ENCODE measurements at places on chromosomes 12 and 14.
A peak's percentile ranks its signal among the peaks of the same experiment; 100 is the strongest.

DNA sequence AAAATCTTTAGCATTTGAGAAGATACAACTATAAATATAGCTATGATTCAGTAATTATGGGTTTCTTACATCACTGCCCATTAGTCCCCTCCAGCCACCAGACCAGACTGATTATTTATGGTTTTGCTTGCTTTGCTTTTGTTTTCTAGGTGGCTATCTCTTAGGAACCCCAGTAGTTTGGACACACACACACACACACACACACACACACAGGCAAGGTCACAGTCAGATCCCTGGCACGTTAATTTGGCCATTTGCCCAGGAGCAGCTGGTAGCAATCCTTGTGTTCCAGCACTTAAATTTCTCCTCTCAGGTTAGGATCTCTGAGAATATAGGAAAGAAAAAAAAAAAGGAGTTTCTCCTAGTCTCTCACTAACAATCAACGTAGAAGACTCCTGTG, 90.2 kb upstream of the RESF1 start:
- no peak for DNase-seq

DNA sequence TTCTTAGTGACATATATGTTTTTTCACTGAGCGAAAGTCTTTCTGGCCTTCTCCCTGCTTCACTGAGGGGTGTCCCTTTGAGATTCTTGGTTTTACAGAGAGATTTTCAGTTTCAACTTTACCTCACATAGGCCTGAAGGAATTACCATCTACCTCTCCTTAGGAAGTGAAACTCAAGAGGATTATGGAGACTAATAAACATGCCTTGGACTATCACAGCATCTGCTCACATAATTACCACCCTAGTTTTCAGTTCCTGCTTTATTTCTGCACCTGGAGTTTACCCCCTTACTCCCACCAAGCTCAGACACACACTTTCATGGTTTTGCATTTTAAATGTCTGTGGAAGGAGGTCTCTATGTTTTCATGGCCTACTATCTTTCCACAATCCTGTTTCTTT, 118.3 kb upstream of the SCAF11 start:
- DNase-seq = no peak

DNA sequence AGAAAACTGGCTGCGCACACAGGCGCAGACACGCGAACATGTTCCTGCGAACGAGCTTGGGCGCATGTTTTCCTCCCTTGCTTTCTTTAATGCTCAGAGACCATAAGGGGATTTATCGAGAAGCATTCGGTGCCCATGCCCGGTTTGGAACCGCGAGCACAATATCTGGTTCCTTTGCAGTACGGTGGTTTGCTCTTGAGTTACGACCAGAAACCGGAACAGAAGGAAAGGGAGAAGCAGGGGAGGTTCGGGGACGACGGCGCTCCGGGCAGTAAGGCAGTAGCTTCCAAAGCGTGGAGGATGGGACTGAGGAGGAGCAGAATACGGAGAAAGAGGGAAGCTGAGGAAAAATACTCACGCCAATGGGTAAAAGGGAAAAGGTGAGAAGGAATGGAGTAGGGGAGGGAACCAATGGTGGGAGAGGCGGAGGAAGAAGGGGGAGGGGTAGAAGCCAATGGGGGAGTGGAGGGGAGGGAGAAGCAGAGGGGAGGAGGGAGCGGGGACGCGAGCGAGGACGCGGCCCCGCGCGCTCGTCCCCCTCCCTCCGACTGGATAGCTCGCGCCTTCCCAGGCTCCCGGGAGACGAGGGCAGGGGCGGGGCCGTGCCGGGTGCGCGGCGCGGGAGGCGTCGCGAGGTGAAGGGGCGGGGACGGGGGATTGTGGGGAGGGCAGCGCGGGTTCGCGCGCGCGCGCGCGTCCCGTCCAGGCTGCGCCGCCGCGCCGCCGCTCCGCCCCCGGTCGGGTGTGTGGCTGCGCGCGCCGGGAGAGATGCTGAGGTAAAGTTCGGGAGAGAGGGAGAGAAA, 625 bp upstream of the ARHGAP5 start:
- DNase-seq = peak; percentile 72

GRCh38 chr12:92886131-92886530, 43.0 kb downstream of the EEA1 start:
- no peak for DNase-seq

GRCh38 chr14:85263916-85264675, 265.8 kb upstream of the FLRT2 start:
- DNase-seq = no peak

- DNase-seq = no peak
These were observed 55.7 kb downstream of the TMX1 start for GRCh38 chr14:51295646-51296263.

GRCh38 chr12:38745601-38746000, 159.8 kb downstream of the CPNE8 start:
- DNase-seq = no peak

- no peak for DNase-seq
These were observed 40.1 kb upstream of the DUSP6 start for GRCh38 chr12:89392391-89392790.

- peak; percentile 13 for DNase-seq
These were observed 124.5 kb downstream of the GPR65 start for GRCh38 chr14:88129306-88130056.

- DNase-seq = peak; percentile 77
These were observed 16.3 kb downstream of the SCARB1 start for GRCh38 chr12:124847113-124848074.

DNA sequence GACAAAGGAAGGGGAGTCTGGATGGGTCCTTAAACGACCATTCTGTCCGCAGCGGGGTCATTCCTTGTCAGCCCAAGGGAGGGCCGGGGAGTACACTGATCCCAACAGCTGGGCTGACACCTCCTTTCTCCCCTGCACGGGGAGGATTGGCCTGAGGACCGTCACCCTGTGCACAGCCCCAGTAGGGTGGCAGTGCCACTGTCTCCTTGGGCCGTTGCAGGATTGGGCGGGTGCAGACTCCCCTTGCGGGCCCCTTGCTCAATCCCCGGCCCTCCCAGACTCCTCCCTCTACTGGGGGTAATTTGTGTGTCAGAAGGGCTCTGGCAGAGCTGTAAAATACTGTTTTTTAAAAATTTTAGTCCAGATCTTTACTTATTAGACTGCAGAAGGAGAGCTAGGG, 12.6 kb upstream of the AMN start:
- DNase-seq = no peak

DNA sequence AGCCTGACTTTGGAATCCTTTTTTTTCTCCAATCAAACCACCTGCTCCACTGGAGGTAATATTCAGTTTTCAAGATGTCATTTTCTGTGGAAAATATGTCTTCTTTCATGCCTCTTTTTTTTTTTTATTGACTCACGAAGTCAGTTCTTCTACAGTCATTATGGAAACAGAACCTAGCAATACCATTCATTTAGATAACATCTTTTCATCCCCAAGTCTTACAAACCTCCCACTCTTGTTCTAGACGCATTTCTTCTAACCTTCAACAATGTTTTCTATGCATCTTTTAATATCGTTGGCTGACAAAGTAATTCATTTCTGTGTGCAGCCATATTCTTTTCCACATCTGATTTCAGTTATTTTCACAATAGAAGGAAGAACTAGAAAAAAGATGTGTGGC, 474.3 kb upstream of the CCDC196 start:
- no peak for DNase-seq

- DNase-seq = no peak
These were observed 8.1 kb downstream of the AVIL start for GRCh38 chr12:57810450-57810849.

DNA sequence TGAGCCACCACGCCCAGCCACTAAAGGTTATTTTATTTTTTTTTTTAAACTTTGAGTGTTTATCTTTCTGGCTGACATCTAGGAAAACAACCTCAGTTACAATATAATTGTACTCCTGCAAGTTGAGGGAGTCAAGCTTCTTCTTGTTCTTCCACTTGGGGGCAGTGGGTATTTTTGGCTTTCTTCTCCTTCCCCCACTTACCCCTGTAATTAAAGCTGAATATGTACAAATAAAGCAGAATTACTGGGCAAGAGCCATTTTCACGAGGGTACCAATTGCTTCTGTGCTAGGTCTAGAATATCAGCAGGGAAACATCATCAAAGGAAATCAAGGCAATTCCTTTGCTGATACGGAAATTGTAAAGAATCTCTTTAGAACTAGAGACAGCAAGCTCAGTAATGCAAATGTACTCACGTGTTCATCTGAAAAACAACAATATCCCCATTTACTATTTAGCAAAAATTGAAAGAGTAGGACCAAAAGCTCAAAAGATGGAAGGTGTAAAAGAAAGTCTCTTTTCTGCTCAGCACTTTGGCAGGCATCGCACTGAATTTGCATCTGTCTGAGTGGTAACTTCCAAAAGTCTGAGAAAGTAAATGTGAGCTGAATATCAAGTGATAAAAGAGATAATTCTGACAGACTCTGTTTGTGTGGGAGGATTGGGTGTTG, 72.8 kb downstream of the TAOK3 start:
- DNase-seq = peak; percentile 23

DNA sequence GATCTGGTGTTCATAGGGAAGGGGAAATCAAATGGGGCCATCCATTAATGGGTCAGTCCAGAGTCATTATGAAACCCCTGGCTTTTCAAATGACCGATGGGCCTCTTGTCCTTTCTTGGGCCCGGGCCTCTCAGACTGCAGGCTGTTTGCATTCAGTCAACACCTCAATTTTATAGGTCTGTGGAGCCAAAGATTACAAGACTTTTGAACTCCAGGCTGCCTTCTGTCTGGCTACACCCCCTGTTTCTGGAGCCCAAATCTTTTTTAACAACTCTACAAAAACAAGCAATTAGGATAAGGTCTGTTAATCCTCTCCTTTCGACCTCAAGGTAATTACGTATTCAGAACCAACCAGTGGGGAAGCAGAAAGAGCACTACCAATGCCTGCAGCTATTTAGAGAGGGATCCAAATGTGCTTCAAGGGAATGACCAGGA, 35.6 kb downstream of the DUSP6 start:
- no peak for DNase-seq

- DNase-seq = no peak
These were observed 18.7 kb downstream of the GRIN2B start for GRCh38 chr12:13962699-13963098.

DNA sequence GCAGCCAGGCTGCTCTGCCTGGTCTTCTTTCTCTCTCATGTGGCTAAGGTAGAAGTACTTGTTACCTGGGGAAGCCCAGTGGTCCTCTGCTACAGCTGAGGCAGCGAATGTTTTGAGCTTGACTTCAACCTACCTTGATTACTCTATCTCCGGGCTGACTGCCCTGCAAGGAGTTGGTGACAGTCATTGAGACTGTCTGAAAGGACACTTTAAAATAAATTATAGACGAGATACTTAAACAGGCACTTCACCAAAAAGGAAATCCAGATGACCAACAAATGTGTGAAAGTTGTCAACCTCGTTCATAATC, 474 bp upstream of the CIT start:
- DNase-seq = no peak

- DNase-seq = no peak
These were observed 622.6 kb downstream of the LRFN5 start for GRCh38 chr14:42229294-42229693.

DNA sequence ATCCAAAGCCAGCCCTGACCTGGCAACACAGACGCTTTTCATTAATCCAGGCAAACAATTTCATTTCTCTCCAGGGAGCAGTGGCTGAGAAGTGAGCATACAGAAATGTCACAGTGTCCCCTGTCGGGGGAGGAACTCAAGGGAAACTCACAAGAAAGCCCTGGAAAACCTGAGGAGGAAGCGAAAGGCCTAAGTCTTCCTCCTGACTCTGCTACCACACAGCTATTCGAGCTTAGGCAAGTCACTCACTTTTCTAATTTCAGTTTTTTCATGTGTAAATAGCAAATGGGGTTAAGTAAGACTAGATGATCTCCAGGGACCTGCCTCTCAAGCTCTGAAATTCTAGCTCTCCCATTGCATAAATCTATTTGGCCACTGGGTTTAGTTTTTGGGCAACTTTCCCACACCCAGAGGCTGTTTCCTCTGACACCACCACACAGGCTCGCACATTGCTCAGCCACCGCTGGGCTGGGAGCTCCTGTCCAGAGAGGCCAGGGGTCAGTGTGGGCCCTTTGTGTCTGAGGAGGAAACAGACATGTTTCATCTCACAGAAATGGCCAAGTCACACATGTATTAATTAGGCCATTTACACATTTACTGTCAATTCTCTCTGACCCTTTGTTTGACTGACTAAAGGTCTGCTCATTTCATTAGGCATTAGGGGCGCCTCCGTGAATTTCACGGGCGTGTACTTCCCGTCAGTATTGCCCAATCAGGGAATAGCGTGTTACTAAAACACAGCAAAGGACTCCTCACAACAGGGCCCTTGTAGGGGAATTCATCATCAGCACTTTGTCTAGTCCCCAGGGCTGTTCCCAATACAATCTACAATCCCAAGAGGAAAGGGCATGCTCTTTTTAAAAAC, 9.8 kb upstream of the PNMA1 start:
- DNase-seq = no peak

- DNase-seq = no peak
These were observed 190.2 kb upstream of the CAND1 start for GRCh38 chr12:67078957-67079356.

- no peak for DNase-seq
These were observed 1121.6 kb upstream of the TMEM132C start for GRCh38 chr12:127145241-127145928.

- no peak for DNase-seq
These were observed 3.9 kb downstream of the CEBPE start for GRCh38 chr14:23115039-23115731.

DNA sequence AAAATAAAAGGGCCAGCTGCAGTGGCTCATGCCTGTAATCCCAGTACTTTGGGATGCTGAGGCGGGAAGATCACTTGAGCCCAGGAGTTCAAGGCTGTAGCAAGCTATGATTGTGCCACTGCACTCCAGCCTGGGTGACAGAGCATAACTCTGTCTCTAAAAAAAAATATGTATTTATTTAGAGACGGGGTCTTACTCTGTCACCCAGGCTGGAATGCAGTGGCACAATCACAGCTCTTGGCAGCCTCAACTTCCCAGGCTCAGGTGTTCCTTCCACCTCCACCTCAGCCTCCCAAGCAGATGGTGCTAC, 179.3 kb upstream of the ATF7IP start:
- no peak for DNase-seq

GRCh38 chr12:581321-581720, 81.9 kb downstream of the NINJ2 start:
- DNase-seq = no peak

- peak; percentile 5 for DNase-seq
These were observed 45.7 kb upstream of the ITPR2 start for GRCh38 chr12:26878661-26879119.

GRCh38 chr12:53218551-53219291, 11.7 kb upstream of the ITGB7 start:
- DNase-seq = no peak

DNA sequence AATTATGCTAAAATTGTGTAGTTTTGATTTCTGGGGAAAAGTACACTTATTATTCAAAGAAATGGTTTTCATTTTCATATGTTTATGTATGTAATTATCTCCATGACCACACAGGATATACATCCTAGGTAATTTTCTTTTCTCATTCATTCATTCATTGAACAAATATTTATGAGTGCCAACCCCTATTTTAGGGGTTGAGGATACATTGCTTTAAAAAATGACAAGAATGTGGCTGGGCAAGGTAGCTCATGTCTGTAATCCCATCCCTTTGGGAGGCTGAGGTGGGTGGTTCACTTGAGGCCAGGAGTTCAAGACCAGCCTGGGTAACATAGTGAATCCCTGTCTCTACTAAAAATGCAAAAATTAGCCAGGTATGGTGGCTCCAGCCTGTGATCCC, 40.9 kb downstream of the SGPP1 start:
- no peak for DNase-seq

Measured in amygdala (tissue), 56 donors.